GM23248 (cell line): ENCODE measurements at places on chromosomes 1 and 21. TPM values are rescaled to one million over a fixed set of nuclear protein-coding genes. Genes with fewer than 3 reads are reported as not detected.
A peak's percentile ranks its signal among the peaks of the same experiment; 100 is the strongest.

GRCh38 chr1:82388679-82389078, 587.9 kb downstream of the ADGRL2 start:
- peak; percentile 15 for DNase-seq

GRCh38 chr1:110634455-110635311, 28.5 kb upstream of the KCNA2 start:
- peak; percentile 64 for DNase-seq

GRCh38 chr1:6386371-6386949, 7.1 kb downstream of the ACOT7 start:
- DNase-seq, result no peak

- DNase-seq, result no peak
Measured at GRCh38 chr1:178792394-178792793, 67.3 kb downstream of the RALGPS2 start.

- DNase-seq, result no peak
Measured at GRCh38 chr1:27994060-27994459, 34.3 kb downstream of the XKR8 start.

DNA sequence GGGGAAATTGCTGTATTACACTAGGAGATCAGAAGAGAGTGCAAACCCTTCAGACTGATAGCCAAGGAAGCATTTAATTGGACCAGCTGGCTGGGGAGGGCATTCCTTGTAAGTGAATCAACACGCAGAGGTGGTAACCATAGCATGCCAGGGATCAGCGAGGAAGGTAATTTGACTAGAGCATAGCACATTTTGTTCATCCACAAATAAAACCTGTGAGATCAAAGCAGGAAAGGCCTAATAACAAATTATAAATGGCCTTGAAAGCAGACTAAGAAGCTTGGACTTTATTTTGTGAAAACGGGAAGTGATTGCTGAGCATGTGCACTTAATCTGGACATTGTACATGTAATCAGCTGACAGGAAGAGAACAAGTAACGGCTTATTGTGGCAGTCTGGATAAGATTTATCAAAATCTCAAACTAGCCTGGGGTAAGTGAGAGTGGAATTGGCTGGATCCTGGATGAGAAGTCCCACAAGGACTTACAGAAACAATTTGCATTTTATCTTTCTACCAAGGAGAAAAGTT, 11.7 kb upstream of the CD55 start:
- DNase-seq, result peak; percentile 76

DNA sequence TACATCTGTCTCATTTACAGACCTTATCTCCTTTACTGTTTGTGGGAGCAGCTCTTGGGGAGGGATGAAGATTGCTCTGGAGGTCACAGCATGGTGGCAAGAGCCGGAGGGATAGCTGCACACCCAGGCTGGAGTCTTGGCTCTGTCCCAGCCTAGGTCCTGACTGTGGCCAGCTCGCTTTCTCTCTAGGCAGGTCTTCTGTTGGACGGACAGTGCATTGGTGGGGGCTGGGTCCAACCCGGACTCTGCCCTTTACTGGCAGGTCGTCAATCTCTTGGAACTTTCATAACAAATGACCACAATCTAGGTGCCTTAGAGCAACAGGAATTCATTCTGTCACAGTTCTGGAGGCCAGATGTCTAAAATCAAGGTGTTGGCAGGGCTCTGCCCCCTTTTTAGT, 319.8 kb upstream of the C1orf174 start:
- DNase-seq, result no peak

- no peak for DNase-seq
Measured at GRCh38 chr1:76473591-76473990, 393.7 kb upstream of the ST6GALNAC5 start.

DNA sequence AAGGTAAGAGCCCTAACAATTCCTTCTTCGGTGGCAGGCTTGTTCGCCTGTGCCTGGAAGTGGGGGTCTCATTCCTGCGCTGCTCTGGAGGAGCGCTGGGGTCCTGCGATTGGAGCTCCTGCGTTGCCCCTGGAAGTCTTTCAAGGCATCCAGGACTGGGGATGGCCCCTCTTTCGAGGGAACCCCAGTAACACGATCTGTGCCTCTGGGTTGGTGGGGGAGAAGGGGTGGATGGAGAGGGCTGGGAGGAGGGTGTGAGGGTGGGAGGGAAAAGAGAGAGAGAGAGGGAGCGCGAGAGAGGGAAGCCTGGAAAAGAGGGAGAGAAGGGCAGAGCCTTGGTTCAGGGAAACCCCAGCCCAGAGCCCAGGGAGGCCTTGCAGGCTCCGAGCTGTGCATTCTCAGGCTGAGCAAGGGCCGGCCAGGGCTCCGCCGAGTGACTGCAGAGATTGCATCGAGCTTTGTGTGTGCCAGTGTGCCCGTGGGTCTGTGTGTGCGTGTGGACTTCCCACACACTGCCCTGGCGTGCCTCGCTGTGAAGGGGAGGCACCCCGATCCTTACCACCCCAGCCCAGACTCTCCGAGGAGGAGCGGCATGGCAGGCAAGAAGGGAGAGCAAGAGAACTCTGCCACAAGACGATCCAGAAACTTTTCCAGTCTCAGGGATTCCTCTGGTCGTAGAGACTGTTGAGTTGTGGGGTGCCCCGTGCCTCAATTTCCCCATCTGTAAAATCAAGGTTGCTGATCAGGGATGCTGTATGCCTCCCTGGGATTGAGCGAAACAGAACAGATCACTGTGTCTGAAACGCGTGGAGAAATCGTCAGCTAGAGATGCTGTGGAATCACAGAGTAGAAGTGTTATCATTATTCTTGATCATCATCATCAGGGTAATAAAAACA, 619 bp downstream of the BCL9 start:
- peak; percentile 73 for DNase-seq

- DNase-seq, result no peak
Measured at GRCh38 chr1:198656500-198656932, 17.7 kb downstream of the PTPRC start.

DNA sequence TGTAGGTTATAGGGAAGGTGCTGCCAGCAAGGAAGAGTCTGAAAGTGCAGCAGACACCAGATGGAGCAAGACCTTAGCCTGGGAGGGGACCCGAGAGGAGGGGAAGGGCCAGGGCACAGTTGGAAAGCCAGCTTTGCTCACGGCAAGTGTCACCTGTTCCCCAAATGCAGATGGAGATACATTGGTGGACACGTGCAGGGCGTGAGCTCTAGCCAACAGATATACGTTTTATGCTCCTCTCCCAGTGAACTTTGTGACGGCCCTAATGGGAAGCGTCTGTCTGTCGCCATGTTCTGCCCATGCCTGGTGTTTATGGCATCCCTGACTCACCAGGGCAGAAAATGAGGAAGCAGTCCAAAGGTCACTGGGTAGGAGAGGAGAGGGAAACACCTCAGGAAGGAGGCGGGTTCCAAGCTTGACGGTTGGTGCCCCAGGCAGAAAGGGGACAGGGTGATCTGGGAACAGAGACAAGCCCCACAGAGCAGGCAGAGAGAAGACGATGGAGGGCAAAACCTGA, 7.6 kb downstream of the GPA33 start:
- no peak for DNase-seq

DNA sequence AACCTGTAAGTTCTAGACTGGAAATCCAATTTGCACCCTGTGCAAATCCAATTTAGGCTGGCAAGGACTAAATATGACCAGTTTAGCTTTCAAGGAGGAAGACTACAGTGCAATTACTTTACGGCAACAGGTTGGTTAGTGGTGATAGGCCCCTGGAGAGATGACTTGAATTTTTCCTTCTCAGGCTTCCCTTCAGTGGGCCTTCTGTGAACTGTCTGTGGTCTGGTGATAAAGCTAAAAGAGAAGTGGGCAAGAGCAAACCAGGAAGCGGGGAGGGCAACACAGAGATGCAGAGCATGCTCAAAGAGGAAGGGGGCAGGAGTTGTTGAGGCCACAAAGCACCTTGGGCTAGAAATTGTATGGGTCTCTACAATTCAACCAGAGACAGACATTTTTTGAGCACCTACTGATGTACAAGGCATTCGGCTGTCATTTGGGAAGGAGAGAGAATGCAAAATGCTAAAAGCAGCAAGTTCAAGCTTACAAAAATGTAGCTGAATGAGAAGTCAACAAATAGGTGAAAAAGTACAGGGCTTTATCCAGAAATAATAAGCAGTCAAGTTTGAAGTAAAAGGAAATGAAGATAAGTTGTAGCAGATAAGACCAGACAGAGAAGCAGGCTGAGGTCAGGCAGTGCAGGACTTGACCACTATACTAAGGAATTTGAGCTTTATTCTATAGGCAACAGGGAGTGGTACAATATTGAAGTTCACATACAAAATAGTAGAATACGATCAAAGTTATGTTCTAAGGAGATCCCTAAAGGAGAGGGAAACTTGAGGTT, 23.9 kb downstream of the INPP5B start:
- DNase-seq, result no peak

Gene EPHA8
- total RNA-seq, result not detected in 2 replicates

Gene CBR3
- 17.3 and 29.0 TPM in 2 replicates for total RNA-seq

Gene NR5A2
- total RNA-seq, result 0.13 and 0.65 TPM in 2 replicates

Gene SLC30A10
- not detected in 2 replicates for total RNA-seq

Gene SPTA1
- not detected in 2 replicates for total RNA-seq
